ENCODE measurements at places on chromosomes 6 and 20.

- H3K27ac ChIP-seq = no peak overlapping the region
- H3K4me1 ChIP-seq = peaks cover 6% of the 10 kb centered on the region
- H3K4me3 ChIP-seq = no peak overlapping the region
- no peaks in the 10 kb centered on the region for H3K27me3 ChIP-seq
- DNase-seq = no peak
Observed at GRCh38 chr6:142784344-142784743, 160.6 kb downstream of the HIVEP2 start.

DNA sequence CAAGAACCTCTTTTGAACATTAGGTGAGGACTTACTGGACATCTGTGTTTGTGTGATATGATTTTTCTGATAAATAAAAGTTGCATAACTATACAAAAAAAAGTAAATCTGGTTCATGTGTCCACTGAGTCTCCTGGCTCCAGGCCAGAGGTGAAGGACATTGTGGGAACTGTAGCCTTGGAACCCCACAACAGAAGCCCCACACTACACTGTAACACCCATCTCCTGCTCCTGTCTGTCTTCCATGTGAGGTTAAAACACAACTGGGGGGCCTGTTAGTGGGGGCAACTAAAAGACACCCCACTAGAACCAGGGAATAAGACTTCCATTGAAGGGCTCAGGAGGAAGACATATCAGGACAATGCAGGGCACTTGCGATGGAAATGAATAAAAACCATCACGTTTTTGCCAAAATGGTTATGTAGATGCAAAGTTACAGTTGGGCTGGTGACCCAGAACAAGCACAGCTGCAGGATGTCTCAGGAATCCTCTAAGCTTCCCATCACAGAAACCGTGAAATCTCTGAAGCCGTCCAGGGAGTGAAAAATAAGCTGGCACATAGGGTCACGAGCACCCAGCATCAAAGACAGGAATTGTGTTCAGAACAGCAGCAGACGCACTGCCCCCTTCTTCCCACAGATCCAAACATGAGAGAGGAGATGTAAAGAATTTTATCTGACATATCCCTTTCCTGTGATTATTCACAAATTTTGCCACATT lies 36.7 kb upstream of the PCSK2 start:
- no peak overlapping the region for H3K4me3 ChIP-seq
- H3K27me3 ChIP-seq = no peaks in the 10 kb centered on the region
- no peak overlapping the region for H3K27ac ChIP-seq
- no peak for DNase-seq

- H3K27ac ChIP-seq = peak overlapping the region; percentile 32
- peaks cover 12% of the 10 kb centered on the region for H3K4me1 ChIP-seq
- DNase-seq = peak; percentile 91
- no peaks in the 10 kb centered on the region for H3K36me3 ChIP-seq
- H3K27me3 ChIP-seq = peaks cover 10% of the 10 kb centered on the region
Observed at GRCh38 chr20:32474967-32475811, 109.9 kb downstream of the NOL4L start.

DNA sequence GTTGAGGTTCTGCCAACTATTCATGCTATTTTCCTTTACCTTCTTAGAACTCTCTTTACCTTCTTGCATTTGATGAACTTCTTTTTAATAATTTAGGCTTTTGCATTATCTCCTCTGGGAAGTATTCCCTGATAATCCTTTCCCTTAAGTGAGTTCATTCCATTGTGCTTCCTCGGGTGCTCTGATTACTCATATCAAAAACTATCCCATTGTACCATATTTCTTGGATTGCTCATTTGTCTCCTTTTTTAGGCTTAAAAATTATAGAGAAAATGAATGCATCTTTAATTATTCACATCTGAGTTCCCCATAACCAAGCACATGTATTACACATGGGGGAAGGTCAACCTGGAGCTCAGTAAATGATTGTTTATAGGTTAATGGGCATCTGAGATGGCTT lies 2.5 kb downstream of the CALHM4 start:
- peaks cover 9% of the 10 kb centered on the region for H3K4me1 ChIP-seq
- H3K27me3 ChIP-seq = peaks cover 3% of the 10 kb centered on the region
- H3K27ac ChIP-seq = no peak overlapping the region
- H3K36me3 ChIP-seq = no peaks in the 10 kb centered on the region

- no peak overlapping the region for H3K27ac ChIP-seq
- no peaks in the 10 kb centered on the region for H3K36me3 ChIP-seq
- peak; percentile 24 for DNase-seq
- no peaks in the 10 kb centered on the region for H3K4me1 ChIP-seq
- H3K4me3 ChIP-seq = no peak overlapping the region
Observed at GRCh38 chr6:43262000-43262779, 18.9 kb downstream of the TTBK1 start.

DNA sequence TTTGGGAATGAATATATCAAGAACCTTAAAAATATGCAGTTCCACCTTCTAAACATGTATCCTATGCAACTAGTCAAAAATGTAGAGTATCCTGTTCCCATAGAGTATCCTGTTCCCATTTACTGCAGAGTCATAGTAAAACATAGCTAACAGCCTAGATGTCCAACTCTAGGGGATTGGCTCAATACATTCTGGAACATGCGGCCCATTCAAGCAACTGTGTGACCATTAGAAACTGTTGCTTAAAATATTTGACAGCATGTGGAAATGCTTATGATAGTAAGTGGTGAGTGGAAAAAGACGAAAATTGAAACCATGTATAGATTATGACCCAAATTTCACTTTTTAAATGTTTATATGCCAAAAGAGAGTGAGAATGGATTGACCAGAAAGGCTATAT lies 11.2 kb downstream of the FOXP4 start:
- DNase-seq = no peak
- H3K27ac ChIP-seq = no peak overlapping the region
- H3K36me3 ChIP-seq = no peaks in the 10 kb centered on the region
- no peaks in the 10 kb centered on the region for H3K27me3 ChIP-seq

DNA sequence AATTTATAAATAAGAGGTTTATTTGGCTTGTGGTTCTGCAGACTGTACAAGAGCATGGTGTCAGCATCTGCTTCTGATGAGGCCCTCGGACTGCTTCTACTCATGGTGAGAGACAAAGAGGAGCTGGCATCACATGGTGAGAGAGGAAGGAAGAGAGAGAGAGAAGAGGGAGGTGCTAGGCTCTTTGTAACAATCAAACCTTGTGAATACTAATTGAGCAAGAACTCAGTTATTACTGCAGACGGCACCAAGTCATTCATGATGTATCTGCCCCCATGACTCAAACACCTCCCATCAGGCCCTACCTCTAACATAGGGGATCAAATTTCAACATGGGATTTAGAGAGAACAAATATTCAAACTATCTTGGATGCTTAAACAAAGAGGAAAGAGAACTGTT lies 6.3 kb upstream of the SIRPG start:
- H3K27ac ChIP-seq = no peak overlapping the region
- no peak overlapping the region for H3K4me3 ChIP-seq
- H3K36me3 ChIP-seq = no peaks in the 10 kb centered on the region
- no peaks in the 10 kb centered on the region for H3K4me1 ChIP-seq
- no peak for DNase-seq

DNA sequence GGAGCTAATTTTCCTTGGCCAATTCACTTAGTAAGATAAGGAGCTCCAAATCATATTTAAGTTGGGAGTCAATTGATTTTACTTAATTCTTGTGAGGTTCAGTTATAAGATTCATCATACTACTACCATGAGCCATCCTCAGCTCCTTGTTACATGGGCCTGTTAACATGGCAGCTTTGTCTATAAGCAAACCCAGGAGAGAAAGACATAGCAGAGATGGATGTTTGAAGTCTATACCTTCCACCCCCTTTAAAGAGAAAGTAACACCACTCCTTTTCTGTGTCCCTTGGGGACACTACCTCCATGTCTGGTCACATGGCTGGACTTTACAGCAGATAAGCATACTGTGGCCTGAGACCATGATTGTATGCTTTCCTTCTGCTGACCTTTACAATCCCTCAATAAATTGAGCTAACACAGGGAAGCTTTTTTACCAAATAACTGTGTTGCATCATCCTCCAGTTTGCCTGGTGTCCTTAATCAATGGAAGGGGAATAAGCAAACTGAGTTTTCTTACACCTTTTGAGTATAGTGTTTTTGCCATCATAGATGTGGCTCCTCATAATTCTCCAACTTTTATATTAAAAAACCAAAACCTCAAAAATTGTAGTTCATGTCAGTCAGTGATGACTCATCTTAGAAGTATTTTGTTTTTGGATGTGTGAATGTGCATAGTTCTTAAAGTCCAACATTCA lies 9.8 kb upstream of the ZNFX1 start:
- no peak overlapping the region for H3K27ac ChIP-seq
- no peaks in the 10 kb centered on the region for H3K27me3 ChIP-seq
- H3K4me1 ChIP-seq = peaks cover 12% of the 10 kb centered on the region
- peaks cover 98% of the 10 kb centered on the region for H3K36me3 ChIP-seq
- no peak overlapping the region for H3K4me3 ChIP-seq

DNA sequence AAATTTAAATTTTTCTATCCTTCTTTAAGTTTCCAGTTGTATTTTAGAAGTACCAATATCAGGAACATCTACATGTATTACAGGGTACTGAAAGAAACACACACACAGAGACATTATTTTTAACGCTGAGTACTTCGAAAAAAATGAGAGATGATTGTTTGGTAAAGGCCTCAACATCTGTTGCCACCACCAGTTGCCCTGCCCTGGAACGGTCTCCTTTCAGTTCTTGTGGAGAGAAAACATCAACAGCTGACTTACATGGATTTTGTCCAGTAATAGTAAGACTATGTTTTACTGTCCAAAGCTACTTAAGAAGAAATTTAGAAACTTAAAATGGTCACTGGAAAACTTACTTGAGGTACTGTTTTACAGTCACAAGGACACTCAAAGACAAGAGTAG lies 16.7 kb downstream of the HMGCLL1 start:
- no peak for DNase-seq
- no peak overlapping the region for H3K4me3 ChIP-seq
- H3K27ac ChIP-seq = no peak overlapping the region
- H3K36me3 ChIP-seq = no peaks in the 10 kb centered on the region

DNA sequence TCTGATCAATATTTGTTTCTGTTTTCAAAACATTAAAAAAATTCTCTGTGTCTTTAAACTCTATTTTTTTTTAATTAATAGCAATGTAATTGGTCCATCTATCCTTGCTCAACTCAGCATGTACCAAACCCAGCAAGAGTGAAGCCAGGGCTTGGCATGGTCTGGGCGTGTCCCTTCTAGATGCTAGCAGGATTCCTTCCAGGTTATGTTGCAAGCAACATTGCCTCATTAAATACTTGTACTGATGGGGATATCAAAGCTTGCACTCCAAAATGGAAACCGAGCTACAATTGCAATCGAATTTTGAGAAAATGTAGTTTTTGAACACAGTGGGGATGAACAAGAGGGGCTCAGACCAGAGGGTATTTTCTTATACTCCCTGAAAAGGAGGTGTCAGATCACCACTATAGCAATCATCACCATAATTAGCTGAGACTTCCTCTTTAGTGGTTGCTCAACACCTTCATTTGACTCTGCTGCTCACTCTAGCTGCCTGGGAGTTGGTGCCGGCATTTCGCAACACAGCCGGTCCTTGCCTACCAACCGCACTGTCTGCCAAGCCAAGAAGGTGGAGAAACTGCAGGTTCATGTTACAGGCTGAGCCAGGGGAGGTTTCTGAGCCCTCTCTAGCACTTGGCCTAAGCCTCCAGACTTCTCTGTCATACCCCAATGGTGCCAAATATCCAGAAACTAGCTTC lies 67.8 kb upstream of the RALGAPA2 start:
- H3K27me3 ChIP-seq = no peaks in the 10 kb centered on the region
- peak; percentile 96 for DNase-seq
- H3K4me1 ChIP-seq = peaks cover 46% of the 10 kb centered on the region
- no peaks in the 10 kb centered on the region for H3K36me3 ChIP-seq

DNA sequence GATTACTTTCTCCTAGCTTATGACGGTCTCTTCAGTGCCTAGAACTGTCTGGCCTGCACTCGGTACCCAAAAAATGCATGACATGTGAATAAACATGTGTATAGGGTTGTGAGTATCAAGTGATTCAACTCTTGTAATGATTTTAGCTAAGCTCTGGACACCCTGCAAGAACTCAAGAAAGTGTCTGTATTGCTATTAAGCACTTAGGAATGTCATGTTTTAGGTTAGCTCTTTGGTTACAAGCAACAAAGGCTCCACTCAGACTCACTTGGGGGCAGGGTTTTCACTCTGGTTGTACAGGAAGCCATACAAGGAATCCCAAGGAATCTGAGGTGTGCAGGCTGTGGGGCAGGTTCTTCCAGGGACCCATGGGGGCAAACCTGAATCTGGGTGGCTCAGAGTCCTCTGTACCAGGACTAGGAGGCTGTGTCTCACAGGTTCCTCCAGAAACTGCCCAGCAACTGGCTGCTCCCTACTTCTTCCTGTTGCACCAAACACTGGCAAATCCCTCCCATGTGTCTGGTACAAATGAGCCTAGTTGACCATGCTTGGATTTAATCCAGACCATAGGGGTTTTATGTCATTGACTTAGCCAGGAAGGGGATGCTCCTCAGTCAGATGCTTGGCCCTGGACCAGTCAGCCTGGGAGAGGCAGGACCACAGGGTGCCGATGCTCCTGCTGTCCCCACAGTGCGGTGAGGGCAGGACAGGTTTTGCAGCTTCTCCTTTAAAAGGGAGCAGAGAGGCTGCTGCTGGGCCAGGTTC lies 77.9 kb upstream of the CDH4 start:
- no peak overlapping the region for H3K27ac ChIP-seq
- no peak for DNase-seq
- no peak overlapping the region for H3K4me3 ChIP-seq
- H3K4me1 ChIP-seq = no peaks in the 10 kb centered on the region

GRCh38 chr20:6116758-6117157 lies 6.1 kb downstream of the FERMT1 start:
- no peaks in the 10 kb centered on the region for H3K4me1 ChIP-seq
- DNase-seq = no peak
- no peaks in the 10 kb centered on the region for H3K27me3 ChIP-seq
- no peak overlapping the region for H3K27ac ChIP-seq
- H3K4me3 ChIP-seq = no peak overlapping the region

DNA sequence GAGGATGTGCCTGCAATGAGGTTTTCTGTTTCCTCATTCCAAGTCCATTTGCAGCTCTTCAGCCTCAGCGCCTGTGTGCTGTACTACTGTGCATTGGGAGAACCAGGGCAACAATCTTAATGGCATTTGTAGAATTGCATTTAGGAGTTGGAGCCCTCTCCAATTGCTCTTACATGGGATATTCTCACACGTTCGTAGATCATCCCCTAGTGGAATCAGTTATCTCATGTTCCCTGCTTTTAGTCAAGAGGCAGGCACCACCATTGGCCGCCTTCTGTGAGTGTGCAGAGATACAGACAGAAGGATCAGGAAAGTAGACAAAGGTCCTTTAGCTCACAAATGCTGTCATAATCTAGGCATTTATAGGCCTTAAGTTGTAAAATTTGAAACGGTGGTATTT lies 84.2 kb upstream of the RGS17 start:
- no peaks in the 10 kb centered on the region for H3K27me3 ChIP-seq
- no peak overlapping the region for H3K27ac ChIP-seq
- no peak for DNase-seq
- no peaks in the 10 kb centered on the region for H3K4me1 ChIP-seq

- no peak overlapping the region for H3K4me3 ChIP-seq
- no peaks in the 10 kb centered on the region for H3K27me3 ChIP-seq
- no peak for DNase-seq
- H3K4me1 ChIP-seq = no peaks in the 10 kb centered on the region
Observed at GRCh38 chr20:1478566-1478965, 11.9 kb upstream of the NSFL1C start.

- H3K36me3 ChIP-seq = no peaks in the 10 kb centered on the region
- no peaks in the 10 kb centered on the region for H3K27me3 ChIP-seq
- H3K4me1 ChIP-seq = peaks cover 51% of the 10 kb centered on the region
- peak; percentile 84 for DNase-seq
- peak overlapping the region; percentile 15 for H3K4me3 ChIP-seq
Observed at GRCh38 chr6:129683601-129684322, 26.2 kb downstream of the ARHGAP18 start.

GRCh38 chr20:10537850-10538480 lies 102.9 kb downstream of the SLX4IP start:
- H3K4me3 ChIP-seq = no peak overlapping the region
- H3K4me1 ChIP-seq = no peaks in the 10 kb centered on the region
- no peaks in the 10 kb centered on the region for H3K27me3 ChIP-seq
- no peak for DNase-seq
- H3K36me3 ChIP-seq = no peaks in the 10 kb centered on the region
- H3K27ac ChIP-seq = no peak overlapping the region
